ENCODE measurements at places on chromosomes 5 and 9. TPM values are rescaled to one million over a fixed set of nuclear protein-coding genes. Genes with fewer than 3 reads are reported as not detected.

The DBH gene
- total RNA-seq, result 1.8 TPM

GRCh38 chr9:99860266-99860665 lies 38.6 kb downstream of the NR4A3 start:
- no peak for DNase-seq

- DNase-seq, result no peak
These were observed 2.0 kb upstream of the SPINK9 start for GRCh38 chr5:148333262-148333849.

The SLC6A18 gene
- not detected for total RNA-seq

- DNase-seq, result no peak
These were observed 344.3 kb downstream of the RAB3C start for GRCh38 chr5:58927181-58927580.

- DNase-seq, result no peak
These were observed 42.7 kb downstream of the PTPN3 start for GRCh38 chr9:109455391-109455790.
